HFFc6 (cell line): ENCODE measurements at places on chromosomes 3 and 15.

DNA sequence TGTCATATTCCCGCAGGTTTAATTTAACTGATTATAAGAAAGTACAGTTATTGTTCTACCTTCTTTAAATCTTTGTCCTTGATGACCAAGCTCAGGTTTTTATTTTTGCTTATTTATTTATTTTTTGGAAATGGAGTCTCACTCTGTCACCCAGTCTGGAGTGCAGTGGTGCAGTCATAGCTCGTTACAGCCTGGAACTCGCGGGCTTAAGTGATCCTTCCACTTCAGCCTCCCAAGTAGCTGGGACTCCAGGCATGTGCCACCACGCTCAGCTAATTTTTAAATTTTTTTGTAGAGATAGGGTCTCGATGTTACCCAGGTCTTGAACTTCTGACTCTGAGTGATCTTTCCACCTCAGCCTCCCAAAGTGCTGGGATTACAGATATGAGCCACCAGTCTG is 8.9 kb downstream of the USP3 start:
- no peaks in the 10 kb centered on the region for H3K27me3 ChIP-seq
- no peak overlapping the region for H3K27ac ChIP-seq
- no peak overlapping the region for H3K4me3 ChIP-seq
- DNase-seq: no peak
- peaks cover 88% of the 10 kb centered on the region for H3K4me1 ChIP-seq

GRCh38 chr3:128740621-128741020 is 14.6 kb downstream of the RAB7A start:
- no peak overlapping the region for H3K27ac ChIP-seq
- peaks cover 2% of the 10 kb centered on the region; the same call in 1 of the 2 replicates for H3K27me3 ChIP-seq
- peaks cover 29% of the 10 kb centered on the region for H3K4me1 ChIP-seq
- H3K4me3 ChIP-seq: no peak overlapping the region

DNA sequence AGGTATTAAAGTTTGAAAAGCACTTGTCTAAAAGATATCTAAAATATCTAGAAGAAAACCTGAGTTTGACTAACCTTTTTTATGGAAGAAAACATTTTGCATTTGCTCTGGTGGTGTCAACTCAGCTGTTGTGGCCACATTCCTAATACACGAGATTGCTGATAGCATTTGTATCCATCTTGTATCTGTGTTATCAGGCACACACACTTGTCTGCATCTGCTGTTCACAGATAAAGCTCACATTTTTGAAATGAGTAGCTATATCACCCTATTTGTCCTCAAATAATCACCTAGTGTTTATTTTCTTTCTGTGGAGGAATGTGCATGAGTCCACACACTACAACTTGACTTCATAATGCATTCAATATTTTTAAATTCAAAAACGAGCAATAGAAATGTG is 632.3 kb upstream of the NR2F2 start:
- H3K4me3 ChIP-seq: no peak overlapping the region
- no peak overlapping the region for H3K27ac ChIP-seq
- peaks cover 60% of the 10 kb centered on the region for H3K36me3 ChIP-seq
- H3K4me1 ChIP-seq: peaks cover 15% of the 10 kb centered on the region
- no peak for DNase-seq
- peaks cover 2% of the 10 kb centered on the region; the same call in 1 of the 2 replicates for H3K27me3 ChIP-seq

- no peak for DNase-seq
- no peak overlapping the region for H3K27ac ChIP-seq
- H3K4me3 ChIP-seq: no peak overlapping the region
- H3K4me1 ChIP-seq: no peaks in the 10 kb centered on the region
- H3K27me3 ChIP-seq: peaks cover 5% of the 10 kb centered on the region
Observed at GRCh38 chr3:141776376-141776775, 13.2 kb downstream of the GRK7 start.

DNA sequence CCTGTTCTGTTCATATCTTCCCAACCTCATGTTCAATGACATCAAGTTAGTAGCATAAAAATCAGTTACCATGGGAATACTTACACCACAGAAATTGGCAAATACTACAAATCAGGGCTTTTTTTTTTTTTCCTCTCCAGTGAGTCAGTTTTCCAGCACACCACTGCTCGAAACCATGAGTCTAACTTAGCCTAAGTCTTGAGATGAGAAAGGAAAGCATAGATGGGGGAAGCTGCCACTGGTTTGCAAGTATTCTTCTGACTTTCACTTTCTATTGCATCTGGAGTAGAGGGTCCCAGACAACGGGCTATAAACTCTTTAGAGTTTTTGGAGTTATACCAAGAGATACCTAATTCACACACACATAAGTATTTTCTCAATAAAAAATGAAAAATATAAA is 416.1 kb upstream of the LMCD1 start:
- H3K4me1 ChIP-seq: no peaks in the 10 kb centered on the region
- no peak for DNase-seq
- H3K27me3 ChIP-seq: no peaks in the 10 kb centered on the region
- no peaks in the 10 kb centered on the region for H3K36me3 ChIP-seq
- no peak overlapping the region for H3K27ac ChIP-seq

GRCh38 chr3:45026038-45026437 is at the start of gene CLEC3B:
CLEC3B (plus strand) TSS chr3:45026303; CDS start chr3:45026363, 60 bp downstream.
- no peaks in the 10 kb centered on the region; the same call in 1 of the 2 replicates for H3K27me3 ChIP-seq
- peaks cover 42% of the 10 kb centered on the region for H3K4me1 ChIP-seq
- DNase-seq: peak; percentile 24

DNA sequence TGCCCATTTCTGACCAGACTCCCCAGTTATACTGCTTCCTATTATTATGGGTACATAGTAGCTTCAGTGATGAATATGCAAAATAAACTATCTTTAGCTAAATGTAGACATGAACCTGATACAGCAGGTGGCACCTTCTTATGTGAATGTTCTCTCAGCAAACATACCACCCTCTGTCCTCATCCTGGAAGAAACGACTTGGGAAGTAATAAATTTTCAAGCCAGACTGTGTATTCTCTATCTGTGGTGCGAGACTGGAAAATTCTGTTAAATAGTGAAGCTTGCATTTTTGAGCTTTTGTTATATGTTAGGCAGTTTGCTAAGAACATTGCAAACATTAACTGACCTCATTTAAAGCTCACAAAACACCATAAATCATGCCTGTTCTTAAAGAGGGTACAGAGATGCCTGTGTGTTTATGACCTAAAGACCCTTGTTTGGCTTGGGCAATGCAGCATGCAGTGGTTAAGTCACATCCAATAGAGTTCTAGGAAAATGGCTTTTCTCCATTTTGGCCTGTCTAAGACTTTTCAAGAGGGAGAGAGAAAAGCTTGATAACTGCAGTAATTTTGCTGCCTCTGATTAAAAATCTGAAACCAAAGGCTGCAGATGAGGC is 287.1 kb downstream of the NEK10 start:
- no peak for DNase-seq
- peaks cover 8% of the 10 kb centered on the region for H3K27me3 ChIP-seq
- H3K36me3 ChIP-seq: no peaks in the 10 kb centered on the region
- peaks cover 12% of the 10 kb centered on the region for H3K4me1 ChIP-seq
- H3K27ac ChIP-seq: no peak overlapping the region

DNA sequence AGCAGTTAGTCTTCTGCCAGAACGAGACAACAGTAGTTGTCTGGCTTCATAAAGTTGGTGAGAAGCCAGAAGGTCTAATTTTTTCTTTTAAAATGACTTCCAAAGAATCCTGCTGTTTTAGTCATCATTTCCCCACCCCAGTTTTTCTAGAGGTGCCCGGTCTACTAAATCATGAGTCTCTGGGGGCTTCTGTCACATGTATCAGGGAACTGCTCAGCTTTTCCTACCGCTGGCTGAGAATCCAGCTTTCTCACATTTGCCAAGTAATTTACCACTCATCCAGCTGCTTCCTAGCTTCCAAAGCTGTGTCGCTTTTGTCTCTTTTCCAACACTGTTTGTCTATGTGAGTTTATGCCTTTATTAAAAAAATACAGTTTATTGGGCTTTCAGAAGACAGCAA is 183.3 kb downstream of the NSUN3 start:
- no peaks in the 10 kb centered on the region for H3K36me3 ChIP-seq
- H3K4me1 ChIP-seq: no peaks in the 10 kb centered on the region
- H3K27ac ChIP-seq: no peak overlapping the region
- H3K27me3 ChIP-seq: peaks cover 3% of the 10 kb centered on the region

- peak; percentile 34 for DNase-seq
- no peak overlapping the region; the same call in 1 of the 2 replicates for H3K27ac ChIP-seq
- no peaks in the 10 kb centered on the region for H3K36me3 ChIP-seq
- H3K4me1 ChIP-seq: peaks cover 27% of the 10 kb centered on the region
Observed at GRCh38 chr15:64004587-64004986, 41.7 kb downstream of the DAPK2 start.

DNA sequence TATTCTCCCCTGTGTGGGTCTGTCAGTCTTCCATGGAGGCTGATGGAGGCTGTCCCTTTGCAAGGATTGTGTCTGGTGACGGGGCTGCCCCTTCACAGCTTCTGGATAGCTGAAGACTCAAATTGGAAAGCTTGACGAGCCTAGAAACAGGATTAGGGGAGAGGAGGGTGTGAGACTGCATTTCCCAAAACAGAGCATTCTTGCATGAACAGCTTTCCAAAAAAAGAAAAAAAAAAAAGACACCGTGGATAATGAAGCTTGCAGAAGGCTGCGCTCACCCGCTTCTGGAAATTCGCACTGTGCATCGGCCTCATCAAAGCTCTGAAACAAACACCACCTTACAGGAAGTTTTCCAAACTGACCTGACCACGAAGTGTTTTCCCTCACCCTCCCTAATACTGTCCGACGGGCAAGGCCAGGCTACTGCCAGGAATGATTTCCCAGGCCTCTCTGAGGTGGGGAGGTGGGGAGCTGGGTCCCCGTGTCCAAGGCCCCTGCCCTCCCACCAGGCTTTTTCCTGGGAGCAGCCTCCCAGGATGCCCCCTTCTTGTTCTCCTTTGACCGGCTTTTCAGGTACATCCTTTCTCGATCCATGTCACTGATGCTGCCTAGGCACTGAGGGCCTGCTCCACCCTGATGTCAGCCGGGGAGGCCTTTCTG is 24.9 kb upstream of the MUC4 start:
- peaks cover 23% of the 10 kb centered on the region for H3K27me3 ChIP-seq
- no peaks in the 10 kb centered on the region for H3K36me3 ChIP-seq
- H3K4me1 ChIP-seq: peaks cover 6% of the 10 kb centered on the region; the same call in 1 of the 2 replicates

GRCh38 chr15:69679623-69680228 is 227.1 kb downstream of the RPLP1 start:
- no peak overlapping the region for H3K4me3 ChIP-seq
- H3K27me3 ChIP-seq: peaks cover 29% of the 10 kb centered on the region
- no peaks in the 10 kb centered on the region for H3K4me1 ChIP-seq
- no peak overlapping the region for H3K27ac ChIP-seq
- no peaks in the 10 kb centered on the region; the same call in 1 of the 2 replicates for H3K36me3 ChIP-seq
- DNase-seq: no peak

- no peaks in the 10 kb centered on the region for H3K4me1 ChIP-seq
- H3K27ac ChIP-seq: no peak overlapping the region
- no peak overlapping the region for H3K4me3 ChIP-seq
- DNase-seq: no peak
Observed at GRCh38 chr3:127411083-127411727, 123.4 kb upstream of the PRR20G start.

GRCh38 chr3:5278666-5279065 is 91.2 kb downstream of the EDEM1 start:
- DNase-seq: no peak
- peaks cover 27% of the 10 kb centered on the region for H3K4me1 ChIP-seq
- H3K27me3 ChIP-seq: no peaks in the 10 kb centered on the region; the same call in 1 of the 2 replicates
- no peak overlapping the region for H3K27ac ChIP-seq

GRCh38 chr15:98514034-98514622 is 134.2 kb upstream of the IGF1R start:
- H3K4me1 ChIP-seq: peaks cover 5% of the 10 kb centered on the region
- no peak overlapping the region for H3K27ac ChIP-seq
- no peaks in the 10 kb centered on the region for H3K36me3 ChIP-seq
- peaks cover 16% of the 10 kb centered on the region for H3K27me3 ChIP-seq
- H3K4me3 ChIP-seq: no peak overlapping the region

- H3K4me1 ChIP-seq: peaks cover 9% of the 10 kb centered on the region; the same call in 1 of the 2 replicates
- no peak overlapping the region for H3K4me3 ChIP-seq
- DNase-seq: peak; percentile 24
- H3K27ac ChIP-seq: no peak overlapping the region
- H3K27me3 ChIP-seq: no peaks in the 10 kb centered on the region
Observed at GRCh38 chr3:37814547-37814946, 47.1 kb upstream of the CTDSPL start.

DNA sequence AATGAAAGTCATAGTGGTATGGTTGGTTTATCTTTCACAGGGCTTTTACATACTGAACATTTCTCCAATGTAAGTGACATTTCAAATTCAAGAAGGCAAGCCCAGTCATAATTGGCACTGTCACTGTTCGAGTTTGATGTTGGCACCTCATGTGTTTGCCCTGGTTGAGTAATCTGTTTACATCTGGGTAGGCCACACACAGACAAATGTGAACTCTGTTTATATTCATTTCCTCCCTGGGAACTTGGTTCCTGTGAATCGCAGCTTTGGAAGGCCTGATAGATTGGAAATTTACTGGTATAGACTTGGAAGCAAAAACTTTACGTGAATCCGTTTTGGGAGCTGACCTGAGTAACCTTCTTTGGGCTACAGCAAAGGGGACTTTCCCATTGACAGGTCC is 395.2 kb upstream of the AZI2 start:
- no peaks in the 10 kb centered on the region; the same call in 1 of the 2 replicates for H3K4me1 ChIP-seq
- no peaks in the 10 kb centered on the region; the same call in 1 of the 2 replicates for H3K27me3 ChIP-seq
- no peak overlapping the region for H3K27ac ChIP-seq
- no peak for DNase-seq
- no peaks in the 10 kb centered on the region for H3K36me3 ChIP-seq
- H3K4me3 ChIP-seq: no peak overlapping the region

- peaks cover 2% of the 10 kb centered on the region for H3K27me3 ChIP-seq
- no peak overlapping the region for H3K27ac ChIP-seq
- no peak overlapping the region for H3K4me3 ChIP-seq
- peaks cover 26% of the 10 kb centered on the region for H3K4me1 ChIP-seq
- no peak for DNase-seq
- no peaks in the 10 kb centered on the region for H3K36me3 ChIP-seq
Observed at GRCh38 chr15:94004697-94005096, 226.7 kb upstream of the MCTP2 start.

DNA sequence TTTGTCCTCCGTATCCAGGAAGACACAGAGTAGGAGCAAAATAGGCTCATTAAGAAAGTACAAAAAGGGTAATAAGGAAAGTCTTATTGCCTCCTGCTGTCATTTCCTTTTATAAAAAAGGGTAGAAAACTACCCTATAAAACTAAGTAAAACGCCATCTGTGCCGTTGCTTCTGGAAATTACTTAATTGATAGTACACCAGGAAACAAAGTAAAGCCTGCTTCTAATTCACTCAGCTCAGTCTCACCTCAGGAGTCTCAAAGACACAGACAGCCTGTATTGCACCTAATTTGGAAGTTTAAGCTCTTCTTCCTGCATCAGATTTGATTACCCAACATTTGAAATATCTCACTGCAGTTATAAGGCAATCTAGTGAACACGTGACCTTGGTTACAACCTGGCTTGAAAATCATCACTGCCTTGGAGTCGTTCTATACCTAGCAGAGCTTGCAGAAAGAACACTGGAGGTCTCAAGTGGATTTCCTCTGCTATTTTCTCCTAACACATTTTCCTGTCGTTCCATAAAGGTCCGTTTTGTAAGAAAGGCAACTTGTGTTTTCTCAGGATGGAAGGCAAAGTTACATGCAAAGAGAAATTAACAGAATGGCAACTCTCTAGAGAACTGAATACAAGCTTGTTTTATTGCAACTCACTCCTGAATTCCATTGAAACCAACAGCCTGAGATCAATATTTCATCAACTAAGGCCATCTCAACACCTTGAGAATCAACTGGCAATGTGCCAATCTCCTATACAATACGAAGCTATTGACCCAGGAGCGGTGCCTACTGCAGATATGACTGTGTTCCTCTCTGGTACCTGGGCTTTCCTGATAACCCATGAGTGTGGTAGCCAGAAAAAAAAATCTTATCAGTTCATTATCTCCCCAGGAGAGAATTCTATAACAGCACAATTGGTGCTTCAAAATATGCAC is 203.3 kb upstream of the LMCD1 start:
- H3K27ac ChIP-seq: no peak overlapping the region
- no peak overlapping the region for H3K4me3 ChIP-seq
- no peaks in the 10 kb centered on the region for H3K36me3 ChIP-seq
- no peak for DNase-seq
- peaks cover 1% of the 10 kb centered on the region for H3K4me1 ChIP-seq
